Muscle of leg (tissue), 16 donors: ENCODE measurements at places on chromosomes 1 and 21. TPM values are rescaled to one million over a fixed set of nuclear protein-coding genes. Genes with fewer than 3 reads are reported as not detected.

The KRTAP11-1 gene
- total RNA-seq = not detected

The LCE1F gene
- not detected for total RNA-seq

The MASP2 gene
- not detected for total RNA-seq

The C1orf21 gene
- 42.5 TPM for total RNA-seq

The DDR2 gene
- total RNA-seq = 58.2 TPM

The SH3D21 gene
- total RNA-seq = 2.3 TPM

The FCGR3A gene
- 0.66 TPM for total RNA-seq

The CYP4A11 gene
- 0.13 TPM for total RNA-seq

The DPT gene
- 97.8 TPM for total RNA-seq

The TENT5C gene
- total RNA-seq = 6.6 TPM

The GBP1 gene
- 7.8 TPM for total RNA-seq

The ORC1 gene
- 2.9 TPM for total RNA-seq

The PTGFR gene
- total RNA-seq = 24.1 TPM

The SCCPDH gene
- 41.0 TPM for total RNA-seq

The DPH2 gene
- total RNA-seq = 14.0 TPM

The TNFAIP8L2 gene
- 3.0 TPM for total RNA-seq

The ANKRD34A gene
- 0.22 TPM for total RNA-seq

The ENO1 gene
- 334 TPM for total RNA-seq

The SASS6 gene
- 3.4 TPM for total RNA-seq

The AQP10 gene
- 0.04 TPM for total RNA-seq

The NOS1AP gene
- 0.40 TPM for total RNA-seq

The ZNF644 gene
- total RNA-seq = 65.6 TPM
